Thyroid gland (tissue), 4 donors: ENCODE measurements at places on chromosomes 1 and 21. TPM values are rescaled to one million over a fixed set of nuclear protein-coding genes. Genes with fewer than 3 reads are reported as not detected.

ITLN2 gene
- total RNA-seq = not detected

C4BPA gene
- total RNA-seq = not detected

CELA2A gene
- total RNA-seq = not detected

VAV3 gene
- 19.9 TPM for total RNA-seq

NMNAT2 gene
- total RNA-seq = 7.6 TPM

ZRANB2 gene
- total RNA-seq = 67.3 TPM

ADAMTS1 gene
- 86.5 TPM for total RNA-seq

SNAPIN gene
- 64.9 TPM for total RNA-seq

HFM1 gene
- 12.1 TPM for total RNA-seq

PODN gene
- total RNA-seq = 125 TPM

AKNAD1 gene
- not detected for total RNA-seq

FLG2 gene
- total RNA-seq = not detected

TCP10L gene
- 2.9 TPM for total RNA-seq

ALX3 gene
- not detected for total RNA-seq

ERG gene
- 22.6 TPM for total RNA-seq

CNKSR1 gene
- total RNA-seq = 81.2 TPM

CDCA8 gene
- 1.2 TPM for total RNA-seq

OPRD1 gene
- not detected for total RNA-seq

ZNF683 gene
- not detected for total RNA-seq

JAM2 gene
- 4.5 TPM for total RNA-seq
